Fibroblast of gingiva (primary cell): ENCODE measurements at places on chromosomes 3 and 15.

- DNase-seq: peak; percentile 99
These were observed 57.5 kb upstream of the LMCD1 start for GRCh38 chr3:8443829-8444791.

DNA sequence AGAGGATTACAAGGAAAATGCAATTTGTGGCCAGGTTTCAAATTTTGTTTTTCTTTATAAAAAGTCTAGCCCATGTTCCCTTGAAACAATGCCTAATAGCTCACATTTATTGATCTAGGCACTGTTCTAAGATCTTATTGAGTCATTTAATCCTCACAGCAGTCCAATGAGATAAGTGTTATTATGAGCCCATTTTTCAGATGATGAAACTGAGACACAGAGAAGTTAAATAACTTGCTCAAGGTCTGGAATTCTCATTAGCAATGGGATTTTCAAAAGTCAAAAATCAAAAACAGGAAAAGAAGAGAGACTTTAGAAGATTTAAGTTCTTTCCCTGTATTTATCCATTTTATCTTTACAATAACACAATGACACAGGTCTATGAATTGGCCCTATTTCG lies 90.0 kb upstream of the COL6A5 start:
- DNase-seq: no peak

DNA sequence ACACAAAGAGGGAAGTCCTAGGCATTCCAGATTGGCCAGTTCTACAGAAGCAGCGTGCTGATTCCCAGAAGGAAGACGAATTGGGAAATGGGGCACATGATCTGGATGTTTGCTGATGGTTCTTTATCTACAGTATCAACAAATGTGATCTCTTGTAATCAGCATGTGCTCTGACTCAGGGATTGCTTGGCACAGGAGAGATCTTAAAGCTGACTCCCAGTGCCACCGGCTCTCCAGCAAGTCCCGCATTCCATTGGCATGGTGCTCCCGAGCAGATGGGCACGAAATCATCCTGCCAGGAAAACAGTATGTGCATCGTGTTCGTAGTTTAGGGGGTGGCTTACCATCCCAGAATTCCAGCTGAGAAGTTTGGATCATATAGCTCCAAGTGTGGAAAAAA lies 259.9 kb upstream of the NR2F2 start:
- DNase-seq: peak; percentile 2

GRCh38 chr3:148642616-148643015 lies 55.1 kb upstream of the AGTR1 start:
- DNase-seq: peak; percentile 58

- DNase-seq: peak; percentile 68
These were observed 136.3 kb downstream of the IMPG2 start for GRCh38 chr3:101184111-101184510.

- no peak for DNase-seq
These were observed 128.7 kb downstream of the FNDC3B start for GRCh38 chr3:172167892-172168648.

GRCh38 chr15:88748081-88748480 lies 55.2 kb upstream of the ACAN start:
- DNase-seq: peak; percentile 39

DNA sequence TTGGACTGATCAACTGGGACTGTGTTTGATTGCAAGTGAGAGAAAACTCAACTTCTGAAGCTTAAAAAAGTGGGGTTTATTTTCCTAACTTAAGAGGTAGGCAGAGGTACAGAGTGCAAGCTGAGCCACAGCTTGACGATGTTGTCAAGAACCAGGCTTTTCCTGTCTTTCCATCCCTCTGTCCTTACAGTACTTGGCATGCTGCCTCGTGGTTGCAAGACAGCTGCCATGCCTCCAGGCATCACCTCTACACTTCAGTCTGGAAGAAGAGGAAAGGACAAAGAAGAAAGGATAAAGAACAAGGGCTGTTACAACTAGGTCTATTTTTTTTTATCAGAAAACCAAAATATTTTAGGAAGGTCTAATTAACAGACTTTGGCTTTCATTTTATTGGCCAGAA lies 51.8 kb upstream of the GALNT15 start:
- no peak for DNase-seq

DNA sequence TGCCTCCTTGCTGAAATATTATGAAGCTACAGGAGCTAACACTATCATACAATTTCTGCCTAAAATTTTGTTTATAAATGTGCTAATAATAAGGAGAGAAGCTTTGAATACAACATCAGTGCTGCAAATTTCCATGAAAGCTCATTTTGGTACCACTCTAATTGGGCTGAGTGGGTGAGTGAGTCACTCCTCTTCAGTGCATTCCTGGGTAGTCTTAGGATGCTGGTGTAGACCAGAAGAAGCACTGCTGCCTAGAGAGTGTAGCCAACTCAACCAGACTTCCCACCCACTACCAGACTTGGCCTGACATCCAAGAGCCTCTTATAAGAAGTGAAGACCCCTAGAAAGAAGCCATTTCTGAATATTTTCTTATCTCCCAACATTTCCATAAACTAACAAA lies 32.5 kb upstream of the CCDC54 start:
- no peak for DNase-seq

DNA sequence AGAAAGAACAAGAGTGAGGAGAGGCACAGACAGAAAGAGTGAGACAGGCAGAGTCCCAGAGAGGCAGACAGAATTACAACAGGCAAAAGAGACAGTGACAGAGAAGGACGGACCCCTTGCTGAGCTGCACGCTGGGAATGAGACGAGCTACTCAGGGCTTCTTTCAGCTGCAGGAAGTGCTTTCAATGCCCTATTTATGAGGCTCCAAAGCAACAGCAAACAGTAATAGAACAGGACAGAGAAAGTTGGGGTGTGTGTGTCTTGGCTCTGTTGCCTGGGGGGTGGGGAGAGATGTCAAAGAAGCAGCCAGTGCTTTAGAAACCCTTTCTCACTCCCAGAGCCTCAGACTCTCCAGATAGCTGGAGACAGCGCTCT lies 502 bp upstream of the TIMP4 start:
- DNase-seq: no peak
